Thyroid gland (tissue), 4 donors: ENCODE measurements at places on chromosomes 12 and 14.

DNA sequence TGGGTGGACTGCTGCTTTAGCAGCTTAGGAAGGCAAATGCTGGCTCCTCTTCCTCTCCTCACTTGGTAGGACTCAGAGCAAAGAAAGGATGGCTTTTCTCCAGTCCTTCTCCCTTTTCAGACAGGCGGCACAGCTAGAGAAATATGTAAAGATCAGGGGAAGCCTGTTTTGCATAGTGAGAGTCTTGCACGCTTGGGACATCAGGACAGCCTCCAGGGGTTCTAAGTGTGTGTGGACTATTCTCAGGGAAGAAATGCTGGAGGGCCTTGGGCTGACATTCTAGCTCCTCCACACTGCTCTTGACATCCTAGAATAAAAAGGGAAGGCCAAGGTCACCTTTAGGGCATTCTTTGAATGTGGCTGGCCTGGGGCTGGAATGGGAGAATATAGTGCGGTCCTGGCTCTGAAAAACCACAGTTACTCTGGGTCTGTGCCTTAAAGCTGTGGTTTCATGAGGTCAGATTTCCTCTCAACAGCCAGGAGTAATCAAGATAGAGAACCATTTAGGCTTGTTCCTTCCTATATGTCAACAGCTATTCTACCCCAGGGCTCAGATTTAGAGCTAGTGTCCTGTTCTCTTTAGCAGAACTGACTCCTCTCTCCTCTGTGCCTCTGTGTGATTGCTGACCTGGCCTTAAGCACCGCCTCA lies 24.3 kb downstream of the CMA1 start:
- no peak overlapping the region for H3K4me3 ChIP-seq
- no peaks in the 10 kb centered on the region for H3K36me3 ChIP-seq
- no peak overlapping the region for H3K27ac ChIP-seq
- no peaks in the 10 kb centered on the region for H3K27me3 ChIP-seq
- no peaks in the 10 kb centered on the region for H3K4me1 ChIP-seq
- DNase-seq: no peak

GRCh38 chr12:88908345-88908744 lies 328.1 kb upstream of the KITLG start:
- no peaks in the 10 kb centered on the region for H3K36me3 ChIP-seq
- no peaks in the 10 kb centered on the region for H3K4me1 ChIP-seq
- no peak overlapping the region for H3K4me3 ChIP-seq

GRCh38 chr12:85484387-85484786 lies 204.4 kb downstream of the ALX1 start:
- H3K4me3 ChIP-seq: no peak overlapping the region
- no peaks in the 10 kb centered on the region for H3K27me3 ChIP-seq
- no peak overlapping the region for H3K27ac ChIP-seq
- no peaks in the 10 kb centered on the region for H3K4me1 ChIP-seq
- DNase-seq: no peak

DNA sequence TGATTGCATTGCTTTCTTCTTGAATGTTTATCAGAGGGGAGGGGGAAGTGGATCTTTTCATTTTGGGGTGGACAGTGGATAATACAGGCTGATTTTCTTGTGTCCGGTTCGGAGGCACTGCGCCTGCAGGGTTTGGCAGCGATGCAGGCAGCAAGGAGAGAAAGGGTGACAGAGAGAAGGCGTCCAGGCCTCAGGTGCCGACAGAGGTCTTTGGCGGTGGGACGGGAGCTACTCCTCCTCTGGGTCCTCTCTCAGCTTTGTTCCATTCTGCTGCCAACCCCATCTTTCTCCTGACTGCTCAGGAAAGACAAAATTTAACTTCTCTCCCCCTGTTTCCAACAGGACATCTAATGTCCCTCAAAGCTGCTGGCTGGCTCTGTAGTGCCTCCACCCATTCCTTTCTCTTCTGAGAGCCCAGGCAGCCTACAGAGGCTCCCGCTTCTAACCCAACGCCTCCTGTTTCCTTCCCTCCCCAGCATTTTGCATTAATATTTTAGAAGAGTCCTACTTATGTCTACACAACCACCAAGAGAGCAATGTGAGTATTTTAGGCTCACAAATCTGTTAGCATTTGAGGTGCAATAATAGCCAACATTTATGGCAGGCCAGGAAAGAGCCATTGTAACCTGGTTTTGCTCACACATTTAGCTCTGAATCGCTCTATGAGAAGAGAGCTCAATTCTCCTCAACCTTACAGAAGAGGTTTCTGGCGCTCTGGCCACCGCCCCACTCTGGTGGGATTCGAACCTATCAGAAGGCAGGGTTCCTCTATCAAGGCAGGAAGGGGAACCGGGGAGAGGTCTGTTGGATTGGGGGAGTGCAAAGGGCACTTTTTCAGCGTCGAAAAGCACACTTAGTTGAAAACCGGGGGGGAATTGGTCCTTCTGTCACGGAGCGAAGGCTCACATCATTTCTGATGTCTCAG lies 7.1 kb upstream of the TBX5 start:
- H3K27me3 ChIP-seq: peaks cover 23% of the 10 kb centered on the region
- H3K27ac ChIP-seq: no peak overlapping the region
- H3K4me1 ChIP-seq: no peaks in the 10 kb centered on the region
- H3K36me3 ChIP-seq: no peaks in the 10 kb centered on the region
- no peak for DNase-seq
- H3K4me3 ChIP-seq: no peak overlapping the region

DNA sequence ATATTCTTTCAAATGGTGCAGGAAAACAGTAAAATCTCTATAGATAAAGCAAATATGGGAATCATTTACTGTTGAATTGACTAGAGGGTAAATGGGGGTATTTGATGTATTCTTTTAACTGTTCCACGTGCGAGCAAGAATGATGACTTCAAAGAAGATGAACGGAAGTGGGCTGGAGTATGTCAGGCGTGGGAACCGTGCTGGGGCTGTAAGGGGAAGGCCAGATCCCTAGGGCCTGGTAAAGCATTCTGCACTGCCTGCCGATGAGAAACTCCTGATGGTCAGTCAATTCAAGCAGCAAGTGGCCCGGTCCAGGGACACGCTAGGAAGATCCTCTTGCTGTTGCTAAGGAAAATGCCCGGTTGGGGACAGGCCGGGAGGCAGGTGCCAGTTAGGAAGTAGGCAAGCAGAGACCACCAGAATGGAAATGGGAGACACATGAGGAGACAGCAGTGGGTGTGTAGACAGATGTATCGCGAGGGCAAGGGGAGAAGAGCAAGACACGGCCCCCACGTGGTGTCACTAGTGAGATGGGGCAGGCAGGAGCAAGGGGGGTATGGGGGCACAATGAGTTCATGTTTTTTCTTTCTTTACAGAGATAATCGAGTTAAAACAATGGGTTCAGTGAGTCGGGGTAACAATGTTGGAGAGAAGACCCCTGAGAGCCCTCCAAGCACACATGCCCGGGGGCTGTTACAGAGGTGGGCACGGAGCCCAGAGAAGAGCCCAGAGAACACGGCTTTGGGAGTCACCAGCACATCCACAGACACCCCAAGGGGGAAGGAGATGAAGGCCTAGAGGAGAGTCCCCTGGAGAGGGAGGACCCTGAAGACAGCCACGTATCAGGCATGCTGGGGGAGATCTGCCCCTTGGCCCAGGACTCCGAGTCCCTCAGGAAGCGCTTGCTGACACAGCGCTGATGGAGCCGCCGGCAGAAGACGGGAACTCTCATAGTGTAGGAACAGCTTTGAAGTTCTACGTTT lies 37.2 kb downstream of the FBXO21 start:
- H3K36me3 ChIP-seq: peaks cover 40% of the 10 kb centered on the region
- H3K4me1 ChIP-seq: no peaks in the 10 kb centered on the region
- no peak for DNase-seq
- no peaks in the 10 kb centered on the region for H3K27me3 ChIP-seq
